ENCODE measurements at places on chromosomes 11 and 22. TPM values are rescaled to one million over a fixed set of nuclear protein-coding genes. Genes with fewer than 3 reads are reported as not detected.

- DNase-seq = no peak
Measured at GRCh38 chr11:69330330-69330729, 36.4 kb downstream of the MYEOV start.

- DNase-seq = no peak
Measured at GRCh38 chr22:39574779-39575551, 4.4 kb downstream of the CACNA1I start.

- DNase-seq = no peak
Measured at GRCh38 chr11:61715867-61716266, 35.7 kb downstream of the DAGLA start.

GRCh38 chr11:36390963-36391471 is 94.9 kb downstream of the PRR5L start:
- DNase-seq = no peak

GRCh38 chr11:73244589-73245240 is 26.6 kb downstream of the P2RY2 start:
- no peak for DNase-seq

DNA sequence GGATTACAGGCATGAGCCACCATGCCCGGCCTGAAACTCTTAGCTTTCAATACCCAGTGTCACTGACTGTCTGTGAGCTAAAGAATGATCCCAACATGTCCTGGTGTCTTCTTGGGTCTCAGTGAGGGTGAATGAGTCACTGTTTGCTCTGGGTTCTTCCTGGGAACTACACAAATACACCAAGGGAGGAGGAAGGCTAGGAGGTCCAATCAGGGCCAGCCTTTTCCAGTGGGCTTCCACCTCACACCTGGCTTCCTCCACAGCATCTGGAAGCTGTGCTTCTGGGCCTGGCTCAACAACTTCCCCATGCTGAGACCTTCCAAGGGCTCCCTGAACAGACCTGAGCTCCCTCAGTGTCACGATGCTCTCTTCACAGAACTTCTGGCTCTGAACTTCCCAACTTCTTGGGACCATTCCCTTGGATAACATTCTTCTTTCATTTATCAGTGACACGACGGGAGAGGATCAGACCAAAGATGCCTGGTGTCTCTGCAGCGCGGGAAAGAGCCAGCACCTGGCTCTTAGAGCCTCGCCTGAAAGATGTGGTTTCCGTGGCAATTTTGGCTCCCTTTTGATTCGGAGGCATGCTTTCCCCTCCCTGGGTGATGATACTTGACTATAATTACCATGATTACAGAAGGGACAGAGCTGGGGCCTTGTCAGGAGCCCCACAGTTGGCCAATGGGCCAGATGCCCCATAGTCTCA is 22.3 kb upstream of the CHRM4 start:
- no peak for DNase-seq

DNA sequence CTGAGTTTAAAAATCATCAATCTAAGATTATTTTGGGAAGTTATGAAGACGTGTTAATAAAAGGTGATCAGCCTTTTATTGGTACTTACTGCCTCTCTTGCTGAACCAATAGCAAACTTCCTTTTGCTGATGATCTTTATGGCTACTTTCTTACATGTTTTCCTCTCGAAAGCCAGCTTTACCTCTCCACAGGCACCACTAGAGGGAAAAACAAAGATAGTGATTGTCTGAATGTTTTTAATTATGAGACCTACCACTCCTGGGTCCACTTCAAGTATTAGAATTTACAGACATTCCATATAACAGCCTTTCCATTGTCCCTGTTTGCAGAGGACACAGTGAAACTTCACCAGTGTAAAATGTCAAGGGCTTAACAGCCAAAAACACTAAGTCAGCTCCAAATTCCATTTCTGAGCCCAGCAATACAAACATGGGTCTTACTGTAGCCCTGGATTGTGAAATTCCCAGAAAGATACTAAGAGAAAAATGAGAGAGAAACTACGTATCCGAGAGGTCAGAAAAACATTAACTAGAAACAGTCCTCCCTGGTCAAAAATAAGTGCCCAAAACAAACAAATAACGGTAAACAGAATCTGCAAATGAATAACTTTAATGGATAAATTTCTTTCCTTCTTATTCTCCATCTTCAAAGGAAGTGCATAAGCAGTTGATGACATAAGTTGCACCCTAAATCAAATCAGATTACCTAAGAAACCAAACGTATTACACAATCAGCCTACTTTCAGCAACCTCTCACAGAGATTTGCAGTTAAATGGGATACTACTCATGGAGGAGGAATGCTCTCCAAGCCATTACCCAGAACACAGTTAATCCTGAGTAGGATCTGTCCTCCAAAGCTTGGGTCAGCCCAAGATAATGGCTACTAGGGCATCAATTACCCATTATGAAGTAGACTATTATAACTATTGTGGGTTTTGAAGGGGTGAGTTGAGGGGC is 29.5 kb downstream of the CHEK2 start:
- DNase-seq = no peak

GRCh38 chr11:95653099-95653498 is 136.5 kb downstream of the FAM76B start:
- DNase-seq = no peak

Gene GAL3ST3
- total RNA-seq = 3.5 TPM

Gene PGA5
- 0.40 TPM for total RNA-seq

Measured in left ventricle myocardium superior (tissue), 1 donor.